HFF-Myc (cell line): ENCODE measurements at places on chromosomes 2 and 18.

GRCh38 chr18:63205791-63206252, 113.7 kb downstream of the BCL2 start:
- DNase-seq = no peak

GRCh38 chr18:45528712-45529336, 86.5 kb upstream of the SLC14A2 start:
- no peak for DNase-seq

- DNase-seq = no peak
Observed at GRCh38 chr2:55923091-55923981, at the start of gene EFEMP1. Gene EFEMP1, minus strand, starts transcription at chr2:55923782. Its CDS starts 1,342 bp downstream, at chr2:55922440.

DNA sequence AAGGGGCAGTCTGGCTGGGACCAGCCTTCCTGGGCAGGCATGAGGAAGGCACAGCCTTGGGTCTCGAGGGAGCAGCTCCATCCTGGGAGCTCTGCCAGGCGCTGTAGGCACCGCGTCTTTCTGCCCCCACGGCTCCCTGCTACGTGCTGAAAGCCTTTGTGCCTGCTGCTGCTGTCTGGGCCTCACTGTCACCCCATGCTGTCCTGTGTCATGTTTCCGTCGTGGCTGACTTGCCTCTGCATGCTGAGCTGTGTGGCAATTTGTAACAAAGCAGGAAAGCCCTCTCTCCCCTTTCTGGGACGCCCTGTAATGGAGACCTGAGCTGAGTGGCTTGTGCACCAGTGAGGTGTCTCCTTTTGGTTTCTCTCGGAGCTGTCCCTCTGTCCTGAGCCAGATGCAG, 152.5 kb downstream of the TSN start:
- no peak for DNase-seq

DNA sequence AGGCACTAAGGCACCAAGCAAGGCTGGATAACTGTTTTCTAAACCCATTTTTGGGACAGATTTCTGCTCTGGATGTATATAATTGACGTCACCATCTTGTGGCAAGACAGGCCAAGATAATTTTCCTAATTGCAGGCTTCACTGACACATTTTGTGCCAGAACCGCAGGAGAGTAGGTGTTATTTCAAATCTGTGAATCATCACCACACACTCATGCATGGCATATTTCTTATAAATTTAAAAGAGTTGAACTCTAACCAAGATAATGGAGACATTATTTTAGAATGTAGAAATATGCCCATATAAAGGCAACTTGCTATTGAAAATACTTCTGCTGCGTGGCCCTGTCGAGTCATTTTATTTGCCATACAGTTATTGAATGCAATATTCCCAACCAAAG, 68.3 kb upstream of the ACYP2 start:
- no peak for DNase-seq

DNA sequence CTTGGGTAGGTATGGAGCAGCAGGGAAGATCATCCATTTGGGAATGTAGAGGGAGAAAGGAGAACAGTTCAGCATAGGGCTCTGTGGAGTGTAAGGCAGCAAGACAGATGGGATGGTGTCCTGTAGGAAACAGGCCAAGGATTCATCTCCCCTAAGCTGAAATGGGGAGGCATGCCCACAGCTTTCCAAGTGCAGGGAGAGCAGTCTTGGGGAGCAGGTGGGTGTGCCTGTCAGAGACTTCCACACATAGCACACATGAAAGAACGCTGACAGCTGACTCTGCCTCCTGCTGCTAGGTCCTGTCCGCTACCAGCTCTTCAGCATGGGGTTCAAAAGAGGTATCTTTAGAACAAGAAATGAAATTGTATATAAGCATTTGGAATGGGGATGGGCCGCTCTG, 9.0 kb downstream of the SETBP1 start:
- no peak for DNase-seq

DNA sequence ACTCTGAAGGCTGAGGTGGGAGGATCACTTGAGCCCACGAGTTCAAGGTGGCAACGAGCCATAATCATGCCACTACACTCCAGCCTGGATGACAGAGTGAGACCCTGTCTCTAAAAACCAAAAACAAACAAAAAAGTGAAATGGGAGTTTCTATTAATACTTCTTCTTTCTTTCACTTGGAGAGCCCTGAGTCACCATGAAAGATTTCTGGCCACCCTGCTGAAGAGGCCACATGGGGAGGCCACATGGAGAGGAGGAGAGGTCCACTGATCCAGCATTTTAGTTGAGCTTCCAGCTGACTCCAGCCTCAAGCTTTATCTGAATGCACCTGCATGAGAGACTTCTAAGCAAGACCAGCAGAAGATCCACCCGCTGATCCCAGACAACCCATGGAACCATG, 74.2 kb upstream of the LAPTM4A start:
- DNase-seq = no peak

GRCh38 chr2:203237346-203238238, 1.2 kb upstream of the CYP20A1 start:
- no peak for DNase-seq

GRCh38 chr2:203949228-203949627, 12.7 kb downstream of the ICOS start:
- no peak for DNase-seq

DNA sequence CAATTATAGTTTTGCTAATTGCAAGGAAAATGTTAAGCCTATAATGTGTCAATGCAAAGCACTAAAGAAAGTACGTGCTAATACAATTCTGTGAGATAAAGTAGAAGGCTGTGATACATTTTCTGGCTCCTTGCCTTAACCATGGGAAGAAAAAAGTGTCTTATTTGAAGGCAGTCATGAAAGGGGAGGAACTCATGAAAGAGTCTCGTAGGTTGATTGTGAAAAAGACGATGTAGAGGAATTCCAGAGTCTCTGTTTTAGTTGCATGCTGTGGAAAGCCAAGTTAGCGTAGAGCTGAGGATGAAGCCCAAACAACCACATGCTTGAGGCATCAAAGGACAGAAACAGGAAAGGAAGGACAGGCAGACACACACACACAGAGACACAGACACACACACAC, 214.1 kb downstream of the MEIS1 start:
- no peak for DNase-seq

- DNase-seq = peak; percentile 89
Observed at GRCh38 chr2:36889795-36890194, 76.5 kb downstream of the STRN start.

DNA sequence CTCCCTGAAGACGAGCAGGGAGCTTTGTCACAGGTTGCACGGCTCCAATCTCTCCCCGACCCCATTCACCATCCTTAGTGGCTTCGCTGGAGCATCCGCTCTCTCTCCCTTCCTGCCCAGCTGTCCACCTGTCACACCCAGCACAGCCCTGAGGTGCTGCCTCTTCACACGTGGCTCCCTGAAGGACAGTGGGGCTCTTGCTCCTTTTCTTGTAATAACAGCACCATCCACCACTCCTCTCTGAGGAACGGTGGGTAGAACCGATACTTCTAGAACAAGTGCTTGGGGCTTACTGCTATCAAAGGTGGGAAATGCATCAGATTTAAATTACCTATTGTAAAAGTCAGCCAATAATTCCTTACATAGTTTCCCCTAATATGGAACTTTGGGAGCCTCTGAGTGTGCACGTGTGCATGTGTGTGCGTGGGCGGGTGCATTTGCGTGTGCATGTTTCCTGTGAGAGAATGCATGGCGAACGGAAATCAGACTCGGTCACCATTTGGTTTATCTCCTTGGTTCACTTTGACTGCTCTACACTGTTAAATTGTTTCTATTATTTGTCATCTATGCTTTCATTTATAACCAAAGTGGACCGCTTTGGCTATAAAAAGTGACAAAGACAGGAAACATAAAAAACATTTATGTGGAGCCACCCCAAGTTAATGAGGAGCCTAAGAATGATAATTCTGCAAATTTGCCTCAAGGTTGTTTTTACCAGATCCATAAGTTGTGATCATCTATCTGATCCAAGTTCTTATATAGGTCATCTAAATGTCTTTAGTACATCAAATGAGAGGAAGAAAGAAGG, 39.1 kb downstream of the KLHL29 start:
- DNase-seq = no peak

- DNase-seq = no peak
Observed at GRCh38 chr18:12455496-12455895, 47.8 kb downstream of the PRELID3A start.

GRCh38 chr2:166651991-166652390, 157.9 kb upstream of the SCN7A start:
- no peak for DNase-seq

DNA sequence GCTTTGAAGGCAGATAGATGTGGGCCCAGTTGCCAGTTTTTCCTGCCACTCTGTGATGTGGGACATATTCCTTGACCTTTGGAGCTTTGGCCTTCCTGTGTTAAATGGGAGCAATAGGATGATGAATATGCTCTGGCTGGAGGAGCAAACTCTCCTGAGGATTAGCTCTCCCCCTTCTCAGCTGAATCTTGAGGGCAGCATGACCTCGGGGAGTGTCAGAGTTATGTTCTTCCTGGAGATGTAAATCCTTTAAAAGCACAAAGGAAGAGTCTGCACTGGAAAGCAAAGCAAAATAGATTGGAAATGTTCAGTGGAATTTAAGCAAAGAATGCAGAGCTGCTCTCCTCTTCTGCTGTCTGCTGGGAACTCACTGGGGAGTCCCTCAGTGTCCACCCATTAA, 160.1 kb downstream of the ALK start:
- no peak for DNase-seq

DNA sequence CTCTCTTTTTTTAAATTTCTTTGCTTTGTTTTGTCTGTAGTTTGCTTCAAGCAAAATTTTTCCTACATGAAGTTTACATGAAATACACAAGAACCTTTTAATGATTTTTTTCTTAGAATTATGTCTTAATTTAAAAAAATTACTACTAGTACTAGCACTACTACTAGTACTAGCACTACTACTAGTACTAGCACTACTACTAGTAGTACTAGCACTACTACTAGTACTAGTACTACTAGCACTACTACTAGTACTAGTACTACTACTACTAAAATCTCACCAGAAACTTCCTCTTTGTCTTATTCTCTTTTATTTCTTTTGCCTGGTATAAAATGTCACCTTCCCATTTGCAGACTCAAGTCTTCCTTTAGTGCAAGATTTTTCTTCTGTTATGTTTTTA, 71.1 kb downstream of the PTH2R start:
- DNase-seq = no peak

- DNase-seq = no peak
Observed at GRCh38 chr2:146323564-146323963, 1521.3 kb upstream of the ACVR2A start.

DNA sequence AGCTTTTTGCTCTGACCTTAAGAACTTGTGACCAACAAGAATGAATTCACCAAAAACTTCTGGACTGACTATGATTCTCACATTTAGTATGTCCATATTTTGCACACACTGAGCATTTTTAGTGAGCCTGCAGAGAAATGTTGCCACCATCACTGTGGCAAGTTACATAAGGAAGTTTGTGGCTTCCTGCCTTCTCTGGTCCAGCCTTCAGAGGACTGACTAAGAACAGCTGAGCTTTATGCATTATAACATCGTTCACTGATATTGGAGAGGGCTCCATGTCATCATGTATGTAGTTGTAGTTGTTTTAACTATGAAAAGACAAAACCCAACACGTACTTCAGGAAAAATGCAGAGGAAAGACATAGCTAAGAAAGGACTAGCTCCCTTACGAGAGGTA, 218.0 kb upstream of the CRIM1 start:
- DNase-seq = no peak
